Hematopoietic multipotent progenitor cell treated with erythropoietin and hydrocortisone succinate and interleukin-3 and kit ligand, for 4 days (in vitro differentiated cells): ENCODE measurements at places on chromosomes 5 and 9.

DNA sequence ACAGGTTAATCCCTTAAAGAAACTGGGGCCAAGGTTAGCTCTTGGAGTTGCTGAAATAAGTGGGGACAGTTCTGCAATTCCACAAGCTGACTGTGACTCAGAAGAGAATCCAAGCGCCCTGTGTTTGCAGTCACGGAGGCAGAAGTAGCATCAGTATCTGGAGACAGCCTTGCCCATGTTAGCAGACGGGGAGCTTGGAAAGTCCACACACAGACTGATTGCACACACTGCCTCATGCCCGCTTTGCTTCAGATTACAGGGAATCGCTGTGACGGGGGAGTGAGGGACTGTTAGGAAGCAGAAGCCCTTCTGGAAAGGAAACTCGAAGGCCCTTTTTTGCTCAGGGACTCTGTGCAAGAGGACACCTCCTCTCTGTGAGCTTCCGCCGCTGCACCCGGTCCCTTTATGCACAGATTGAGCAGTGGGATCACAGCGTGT, 30.9 kb upstream of the PPP1R26 start:
- DNase-seq = no peak

- peak; percentile 23 for DNase-seq
Observed at GRCh38 chr9:81782313-81782995, 93.1 kb upstream of the TLE1 start.

- DNase-seq = no peak
Observed at GRCh38 chr5:9555961-9556360, 10.1 kb upstream of the SEMA5A start.

GRCh38 chr5:53913941-53914340, 353.5 kb downstream of the NDUFS4 start:
- peak; percentile 36 for DNase-seq

DNA sequence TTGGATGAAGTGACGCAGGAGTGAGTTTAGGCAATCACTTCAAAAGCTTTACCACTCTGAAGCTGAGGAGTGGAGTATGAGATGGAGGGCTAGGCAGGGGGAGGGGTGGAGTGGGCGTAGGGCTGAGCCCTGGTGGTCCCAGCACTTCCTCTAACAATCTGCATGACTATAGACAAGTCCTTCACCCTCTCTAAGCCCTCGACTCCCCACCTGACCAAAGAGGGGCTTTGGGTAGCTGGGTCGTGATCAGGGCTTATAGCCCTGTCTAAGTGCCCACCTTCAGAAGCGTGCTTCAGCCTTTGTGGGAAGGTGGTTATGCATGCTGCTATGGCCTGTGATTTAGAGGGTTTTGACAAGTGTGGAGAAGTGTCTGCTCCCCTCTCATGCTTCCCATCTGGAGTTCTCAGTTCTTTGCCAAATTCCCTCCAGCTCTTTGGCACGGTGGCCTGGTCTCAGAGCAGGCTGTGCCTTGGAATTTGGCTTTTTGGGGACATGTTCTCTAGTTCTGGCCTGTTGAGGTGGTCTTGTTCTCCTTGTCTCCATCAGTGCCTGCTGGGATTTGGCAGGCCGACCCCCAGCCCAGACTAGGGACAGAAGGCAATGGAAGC, 53.0 kb downstream of the ACTBL2 start:
- no peak for DNase-seq

- DNase-seq = no peak
Observed at GRCh38 chr5:174610968-174611367, 113.4 kb upstream of the MSX2 start.

GRCh38 chr5:74530326-74531050, 110.0 kb downstream of the ENC1 start:
- DNase-seq = no peak

DNA sequence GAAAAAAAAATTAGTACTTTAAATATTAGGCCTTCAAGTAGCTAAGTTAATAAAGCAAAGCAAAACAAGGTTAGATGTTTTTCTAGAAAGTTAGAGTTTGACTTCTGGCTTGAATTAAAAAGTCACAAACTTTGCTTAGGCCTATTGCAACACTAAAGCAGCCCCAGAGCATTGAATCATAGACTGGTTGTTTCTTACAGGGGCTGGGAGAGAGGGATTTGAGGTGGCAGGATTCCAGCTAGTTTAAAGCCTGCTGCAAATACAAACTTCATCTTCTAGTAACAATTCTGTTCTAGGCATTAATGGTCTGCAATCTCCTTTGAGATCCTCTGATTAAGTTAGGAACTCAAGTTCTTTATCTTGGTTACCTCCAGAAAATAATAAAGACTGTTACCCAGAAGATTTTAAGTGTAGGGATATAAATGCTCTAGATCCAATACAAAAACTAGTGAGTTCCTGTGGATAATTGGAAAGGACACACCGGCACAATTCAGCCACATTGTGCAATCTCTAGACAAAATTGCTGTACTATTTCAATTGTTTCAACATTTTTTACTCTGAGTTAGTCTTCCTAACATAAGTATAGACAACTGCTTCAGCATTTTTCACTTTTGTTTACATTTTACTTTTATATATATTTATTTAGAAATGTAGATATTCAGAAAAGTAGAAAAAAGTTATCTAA, 12.6 kb downstream of the OR13C5 start:
- no peak for DNase-seq

DNA sequence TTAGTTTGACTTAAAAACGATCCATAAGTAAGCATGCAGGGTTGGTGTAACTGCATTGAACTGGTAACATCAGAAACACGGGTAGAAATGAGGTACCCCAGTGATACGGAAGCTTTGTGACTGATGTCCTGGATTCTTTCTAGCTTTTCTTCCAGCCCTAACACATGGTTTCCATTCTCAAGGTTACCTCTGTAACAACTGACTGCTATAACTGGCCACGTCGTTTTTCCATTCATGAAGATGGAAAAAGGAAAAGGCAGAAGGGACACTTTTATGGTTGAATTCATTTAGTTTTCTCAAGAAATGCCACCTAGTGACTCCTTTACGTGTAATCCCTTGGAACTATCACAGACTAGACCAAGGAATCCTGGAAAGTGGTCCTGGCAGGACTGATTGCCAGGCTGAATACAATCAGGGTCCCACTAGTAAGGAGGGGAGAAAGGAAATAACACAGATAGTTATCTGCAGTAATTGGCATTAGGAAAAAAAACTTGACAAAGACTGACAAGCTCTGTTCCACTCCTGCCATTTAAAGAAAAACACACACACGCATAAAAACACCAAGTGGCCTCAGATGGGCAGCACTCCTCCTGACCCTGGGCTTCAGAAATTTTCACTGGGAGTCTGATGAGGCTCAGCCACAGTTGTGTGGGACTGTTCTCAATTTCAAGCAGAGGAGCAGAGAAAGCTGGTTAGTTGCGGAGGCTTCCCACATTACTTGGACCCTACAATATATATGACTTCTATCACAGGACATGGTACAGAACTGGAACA, 77.5 kb upstream of the ZNF169 start:
- DNase-seq = no peak

GRCh38 chr5:19002111-19002510, 985.9 kb downstream of the CDH18 start:
- DNase-seq = no peak

- no peak for DNase-seq
Observed at GRCh38 chr9:113648586-113648985, 185.1 kb downstream of the RGS3 start.

- DNase-seq = no peak
Observed at GRCh38 chr9:69500896-69501295, 171.3 kb downstream of the APBA1 start.

GRCh38 chr9:87950765-87951488, 23.4 kb downstream of the CDK20 start:
- DNase-seq = peak; percentile 69

DNA sequence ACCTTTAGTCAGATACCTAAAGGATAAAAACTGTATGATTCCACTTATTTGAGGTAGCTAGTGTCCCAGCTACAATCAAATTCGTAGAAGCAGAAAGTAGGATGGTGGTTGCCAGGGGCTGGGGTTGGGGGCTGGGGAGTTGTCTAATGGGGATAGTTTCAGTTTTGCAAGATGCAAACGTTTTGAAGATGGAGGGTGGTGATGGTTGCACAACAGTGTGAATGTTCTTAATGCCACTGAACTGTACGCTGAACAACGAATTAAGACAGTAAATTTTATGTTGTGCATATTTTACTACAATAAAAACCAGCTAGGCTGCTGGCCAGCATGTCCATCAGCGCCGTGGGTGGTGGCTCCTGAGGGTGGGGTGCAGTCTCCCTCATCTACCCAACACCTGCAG, 137.8 kb downstream of the GADD45G start:
- DNase-seq = no peak

- no peak for DNase-seq
Observed at GRCh38 chr5:73899055-73899454, 273.1 kb downstream of the ARHGEF28 start.

DNA sequence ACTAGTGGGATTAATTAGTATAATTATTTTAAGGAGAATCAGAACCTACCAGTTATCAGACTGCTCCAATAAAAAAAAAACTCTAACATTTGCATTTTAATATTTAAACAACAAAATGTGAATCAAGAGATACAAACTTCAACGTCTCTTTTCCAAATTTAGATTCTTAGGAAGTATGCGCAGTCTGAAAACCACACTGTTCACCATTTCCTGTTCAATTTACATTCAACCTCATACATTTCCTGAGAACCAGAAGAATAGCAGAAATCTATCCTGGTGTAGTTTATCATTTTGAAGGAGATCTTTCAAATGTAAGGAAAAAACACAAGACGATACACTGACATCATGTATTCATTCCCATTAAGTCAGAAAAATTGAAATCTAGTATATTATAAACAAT, 869.2 kb downstream of the EFNA5 start:
- peak; percentile 20 for DNase-seq

- DNase-seq = no peak
Observed at GRCh38 chr5:134845335-134845851, 375 bp upstream of the C5orf24 start.

- DNase-seq = no peak
Observed at GRCh38 chr5:172193872-172194271, at the start of gene EFCAB9. TSS of gene EFCAB9 (plus strand) at chr5:172194172. CDS start at chr5:172194173, 1 bp downstream.

DNA sequence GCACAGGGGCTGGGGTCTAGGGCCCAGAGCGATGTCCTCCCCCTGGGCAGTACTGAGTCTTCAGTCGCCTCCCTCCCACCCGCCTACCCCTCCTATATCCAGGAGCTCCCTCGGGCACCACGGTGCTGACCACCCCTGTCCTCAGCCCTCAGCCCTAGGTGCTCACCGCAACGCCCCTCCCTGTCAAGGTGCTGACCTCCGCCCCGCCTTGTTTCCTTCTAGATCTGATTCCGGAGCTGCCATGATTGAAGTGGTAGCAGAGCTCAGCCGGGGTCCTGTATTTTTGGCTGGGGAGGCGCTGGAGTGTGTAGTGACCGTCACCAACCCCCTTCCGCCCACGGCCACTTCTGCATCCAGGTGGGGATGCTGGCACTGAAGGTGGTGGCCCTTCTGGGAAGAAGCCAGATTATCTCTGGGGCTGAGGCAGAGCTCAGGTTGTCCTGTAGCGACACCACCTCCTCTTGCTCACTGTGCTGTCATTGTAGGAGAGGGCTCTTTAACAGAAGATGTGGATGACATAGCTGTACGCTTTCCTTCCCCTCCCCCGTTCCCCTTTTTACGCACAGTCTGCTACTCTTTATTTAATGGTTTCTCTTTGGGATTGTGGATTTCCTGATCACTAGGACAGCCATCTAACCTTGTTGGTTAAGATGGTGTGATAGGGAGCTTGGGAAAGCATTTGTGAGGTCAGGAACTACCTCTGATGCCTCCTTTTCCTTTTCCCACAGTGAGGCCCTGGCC, 598 bp downstream of the RGP1 start:
- DNase-seq = peak; percentile 42

DNA sequence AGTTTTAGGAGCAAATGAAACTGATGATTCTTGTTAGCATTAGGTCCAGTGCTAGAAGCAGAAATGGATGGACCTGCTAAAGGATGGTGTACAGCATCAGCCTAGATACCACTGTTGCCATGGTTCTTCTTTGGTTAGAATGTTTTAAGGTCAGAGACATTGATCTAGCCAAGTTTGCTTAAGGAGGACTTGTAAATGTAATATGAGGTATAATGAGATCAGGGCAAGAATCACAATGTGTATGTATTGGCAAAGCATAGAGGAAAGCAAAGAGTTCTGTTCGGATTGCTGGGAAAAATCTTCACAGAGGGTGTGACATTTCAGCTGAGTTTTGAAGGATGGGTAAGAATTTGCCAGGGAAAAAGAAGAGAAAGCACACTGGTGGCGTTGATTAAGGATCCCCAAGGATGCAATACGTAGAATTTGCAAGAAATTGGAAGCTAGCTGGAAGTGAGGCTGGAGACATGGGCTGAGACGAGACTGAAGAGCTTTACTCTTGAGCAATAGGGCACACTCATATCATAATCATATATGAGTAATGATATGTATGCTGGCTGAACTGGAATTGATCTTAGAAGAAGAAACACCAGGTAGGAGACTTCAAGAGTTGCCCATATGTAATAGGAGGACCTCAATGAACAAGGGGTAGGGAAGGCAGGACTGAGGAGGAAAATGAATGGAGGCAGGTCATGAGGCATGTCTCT, 102.0 kb downstream of the ZNF462 start:
- no peak for DNase-seq

DNA sequence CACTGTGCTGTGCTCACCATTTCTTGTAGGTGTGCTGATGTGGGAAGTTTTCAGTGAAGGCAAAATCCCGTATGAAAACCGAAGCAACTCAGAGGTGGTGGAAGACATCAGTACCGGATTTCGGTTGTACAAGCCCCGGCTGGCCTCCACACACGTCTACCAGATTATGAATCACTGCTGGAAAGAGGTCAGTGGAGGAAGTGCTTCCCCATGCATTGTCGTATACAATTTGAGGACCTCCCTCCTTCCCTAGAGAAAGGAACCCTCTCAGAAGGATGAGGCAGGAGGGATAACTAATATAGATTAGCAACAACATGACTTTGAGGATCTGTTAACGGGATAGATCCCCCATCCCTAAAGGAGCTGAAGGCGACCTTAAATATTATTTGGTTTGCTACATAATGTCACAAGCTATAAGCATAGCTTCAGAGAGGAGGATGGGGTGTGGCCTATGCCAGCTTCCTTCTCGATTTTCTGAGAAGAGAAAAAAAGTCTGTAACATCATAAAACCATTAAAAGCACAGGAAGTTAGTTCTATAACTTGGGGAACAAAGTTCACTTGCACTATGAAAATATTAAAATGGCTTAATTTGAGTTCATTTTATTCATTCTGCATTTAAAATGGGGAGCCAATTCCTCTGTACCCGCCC, 17.0 kb upstream of the CYFIP2 start:
- DNase-seq = peak; percentile 50

DNA sequence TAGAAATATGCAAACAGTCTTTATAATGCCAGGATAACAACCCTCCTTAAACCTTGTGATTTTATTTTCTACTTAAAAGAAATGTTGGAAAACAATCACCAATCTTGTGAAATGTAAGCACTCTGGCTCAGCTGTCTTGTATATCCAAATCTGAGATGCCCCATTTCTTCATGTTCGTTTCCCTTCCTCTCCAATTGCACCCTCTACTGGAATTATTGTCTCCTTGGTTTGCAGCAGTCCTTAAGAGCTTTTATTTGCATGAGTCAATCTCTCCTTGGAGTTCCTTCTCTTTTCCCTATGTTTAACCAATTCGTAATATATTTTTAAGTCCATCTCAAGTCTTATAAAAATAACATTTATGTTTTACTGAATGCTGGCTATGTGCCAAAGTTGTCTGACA, 362.0 kb upstream of the CDH10 start:
- DNase-seq = peak; percentile 46
